Heart right ventricle (tissue), 16 donors: ENCODE measurements at places on chromosomes 16 and 17.

DNA sequence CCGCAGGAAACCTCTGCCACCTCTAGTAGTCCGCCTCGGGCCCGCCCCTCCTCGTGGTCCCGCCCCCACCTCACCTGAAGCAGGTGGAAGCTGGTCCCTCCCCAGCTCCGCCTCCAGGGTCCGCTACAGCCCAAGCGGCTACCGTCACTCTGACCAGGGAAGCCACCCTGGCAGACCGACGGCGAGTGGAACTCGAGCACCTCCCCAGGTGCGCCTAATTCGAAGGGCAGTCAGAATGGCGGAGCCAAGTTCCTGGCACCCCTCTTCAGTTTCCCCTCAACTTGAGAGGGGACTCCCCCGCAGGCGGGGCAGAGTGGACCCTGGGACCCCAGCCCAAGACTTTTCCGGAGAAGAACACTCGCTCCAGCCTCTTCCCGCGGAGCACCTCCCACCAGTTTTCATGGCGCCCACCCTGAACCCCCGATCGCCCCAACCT, 507 bp downstream of the FHOD1 start:
- peaks cover 34% of the 10 kb centered on the region for H3K27me3 ChIP-seq
- DNase-seq, result no peak
- peak overlapping the region; percentile 97 for H3K27ac ChIP-seq
- peaks cover 61% of the 10 kb centered on the region for H3K4me1 ChIP-seq
- no peaks in the 10 kb centered on the region for H3K36me3 ChIP-seq

DNA sequence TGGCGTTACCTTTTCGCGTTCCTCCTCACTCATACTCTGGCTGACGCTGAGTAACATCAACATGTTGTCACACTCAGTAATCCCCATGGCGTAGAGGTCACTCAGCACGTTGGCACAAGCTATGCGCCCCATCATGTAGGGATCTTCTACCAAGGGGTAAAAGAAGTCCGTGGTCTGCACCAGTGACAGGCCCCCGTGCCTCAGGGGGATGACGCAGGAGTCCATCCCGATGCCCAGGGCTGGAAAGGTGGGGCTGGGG, 596 bp downstream of the SEPHS2 start:
- peak overlapping the region; percentile 100 for H3K27ac ChIP-seq
- H3K36me3 ChIP-seq, result peaks cover 10% of the 10 kb centered on the region
- DNase-seq, result no peak
- peaks cover 6% of the 10 kb centered on the region for H3K4me1 ChIP-seq

- H3K4me1 ChIP-seq, result no peaks in the 10 kb centered on the region
- no peaks in the 10 kb centered on the region for H3K36me3 ChIP-seq
- no peak overlapping the region for H3K4me3 ChIP-seq
- no peak overlapping the region for H3K27ac ChIP-seq
Observed at GRCh38 chr17:11742886-11743285, 144.6 kb downstream of the DNAH9 start.

DNA sequence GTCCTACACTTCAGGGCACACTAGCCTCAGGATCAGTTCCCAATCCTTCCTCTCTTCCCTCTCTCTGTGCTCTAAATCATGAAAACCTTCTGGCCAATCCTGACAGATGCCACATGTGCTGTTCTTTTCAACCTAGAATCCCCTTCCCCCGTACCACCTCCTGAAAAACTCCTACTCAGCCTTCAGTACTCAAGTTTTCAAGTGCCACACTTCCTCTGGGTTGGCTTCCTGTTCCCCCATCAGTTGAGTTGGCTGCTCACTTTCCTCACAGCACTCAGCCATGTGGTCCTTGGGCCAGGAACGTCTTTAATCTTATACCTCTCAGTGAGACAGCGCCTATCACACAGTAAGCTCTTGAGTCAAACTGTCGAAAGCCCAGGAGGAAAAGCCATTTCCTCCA, 3.3 kb downstream of the ASPHD1 start:
- no peak overlapping the region for H3K4me3 ChIP-seq
- no peaks in the 10 kb centered on the region for H3K36me3 ChIP-seq
- no peak for DNase-seq
- H3K4me1 ChIP-seq, result peaks cover 13% of the 10 kb centered on the region

- H3K27ac ChIP-seq, result no peak overlapping the region
- no peak overlapping the region for H3K4me3 ChIP-seq
- H3K36me3 ChIP-seq, result no peaks in the 10 kb centered on the region
- peaks cover 9% of the 10 kb centered on the region for H3K27me3 ChIP-seq
Observed at GRCh38 chr17:14827396-14827919, 437.7 kb downstream of the PMP22 start.

DNA sequence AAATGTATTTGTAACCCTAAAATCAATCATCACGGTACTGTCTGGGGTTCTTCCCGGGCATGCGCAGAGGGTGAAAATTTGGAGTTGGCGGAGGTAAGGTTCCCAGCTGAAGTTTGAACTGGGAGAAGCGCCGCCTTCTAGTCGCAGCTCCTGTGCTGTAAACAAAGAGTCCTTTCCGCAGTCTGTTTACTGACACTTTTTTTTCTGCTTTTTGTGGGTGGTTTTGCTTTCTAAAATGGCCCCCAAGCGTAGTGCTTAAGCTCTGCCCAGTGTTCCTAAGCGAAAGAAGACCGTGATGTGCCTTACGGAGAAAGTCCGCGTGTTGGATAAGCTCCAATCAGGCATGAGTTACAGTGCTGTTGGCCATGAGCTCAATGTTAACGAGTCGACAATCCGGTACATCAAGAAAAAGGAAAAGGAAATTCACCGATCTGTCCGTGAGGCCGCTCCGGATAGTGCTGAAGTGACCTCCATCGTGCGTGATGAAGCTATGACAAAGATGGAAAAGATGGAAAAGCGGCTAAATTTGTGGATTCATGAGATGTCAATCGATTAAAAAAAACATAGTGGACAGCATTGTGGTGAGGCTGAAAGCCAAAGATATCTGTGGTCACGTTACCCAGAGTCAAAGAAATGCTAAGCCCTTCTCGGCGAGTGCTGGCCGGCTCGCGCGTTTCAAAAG, 570 bp upstream of the CFDP1 start:
- H3K4me1 ChIP-seq, result peaks cover 30% of the 10 kb centered on the region
- no peaks in the 10 kb centered on the region for H3K36me3 ChIP-seq
- H3K27ac ChIP-seq, result peak overlapping the region; percentile 88
- peak overlapping the region; percentile 87 for H3K4me3 ChIP-seq

DNA sequence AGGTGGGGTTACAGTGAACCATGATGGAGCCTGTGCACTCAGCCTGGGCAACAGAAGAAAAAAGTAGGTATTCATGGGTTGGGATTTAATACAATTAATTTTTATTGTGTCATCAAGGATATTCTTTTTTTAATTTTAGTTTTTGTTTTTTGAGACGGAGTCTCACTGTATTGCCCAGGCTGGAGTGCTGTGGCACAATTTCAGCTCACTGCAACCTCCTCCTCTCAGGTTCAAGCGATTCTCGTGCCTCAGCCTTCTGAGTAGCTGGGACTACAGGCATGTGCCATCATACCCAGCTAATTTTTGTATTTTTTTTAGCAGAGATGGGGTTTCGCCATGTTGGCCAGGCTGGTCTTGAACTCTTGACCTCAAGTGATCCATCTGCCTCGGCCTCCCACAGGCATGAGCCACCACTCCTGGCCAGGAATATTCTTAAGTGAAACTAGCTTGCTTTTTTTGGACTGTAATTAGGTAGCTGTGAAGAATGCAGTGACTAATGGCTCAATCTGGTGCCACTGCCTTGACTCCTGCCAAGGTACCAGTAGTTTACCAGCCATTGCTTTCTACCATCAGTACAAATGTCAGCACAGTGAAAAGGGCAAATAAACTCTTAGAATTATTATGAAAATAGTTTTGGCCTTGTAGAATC, 4.8 kb downstream of the PPM1D start:
- H3K27ac ChIP-seq, result peak overlapping the region; percentile 40
- DNase-seq, result peak; percentile 11
- H3K27me3 ChIP-seq, result no peaks in the 10 kb centered on the region
- H3K36me3 ChIP-seq, result no peaks in the 10 kb centered on the region

- H3K4me3 ChIP-seq, result peak overlapping the region; percentile 87
- H3K27me3 ChIP-seq, result no peaks in the 10 kb centered on the region
- peak; percentile 77 for DNase-seq
- peaks cover 54% of the 10 kb centered on the region for H3K4me1 ChIP-seq
Observed at GRCh38 chr17:63622574-63623390, 565 bp downstream of the MAP3K3 start.

GRCh38 chr16:58532414-58532813, 17.1 kb downstream of the SETD6 start:
- no peak overlapping the region for H3K4me3 ChIP-seq
- no peak for DNase-seq

GRCh38 chr16:85449885-85450245, 163.3 kb upstream of the GSE1 start:
- H3K4me1 ChIP-seq, result peaks cover 12% of the 10 kb centered on the region
- DNase-seq, result no peak
- H3K36me3 ChIP-seq, result no peaks in the 10 kb centered on the region
- H3K27ac ChIP-seq, result no peak overlapping the region
- H3K27me3 ChIP-seq, result no peaks in the 10 kb centered on the region

DNA sequence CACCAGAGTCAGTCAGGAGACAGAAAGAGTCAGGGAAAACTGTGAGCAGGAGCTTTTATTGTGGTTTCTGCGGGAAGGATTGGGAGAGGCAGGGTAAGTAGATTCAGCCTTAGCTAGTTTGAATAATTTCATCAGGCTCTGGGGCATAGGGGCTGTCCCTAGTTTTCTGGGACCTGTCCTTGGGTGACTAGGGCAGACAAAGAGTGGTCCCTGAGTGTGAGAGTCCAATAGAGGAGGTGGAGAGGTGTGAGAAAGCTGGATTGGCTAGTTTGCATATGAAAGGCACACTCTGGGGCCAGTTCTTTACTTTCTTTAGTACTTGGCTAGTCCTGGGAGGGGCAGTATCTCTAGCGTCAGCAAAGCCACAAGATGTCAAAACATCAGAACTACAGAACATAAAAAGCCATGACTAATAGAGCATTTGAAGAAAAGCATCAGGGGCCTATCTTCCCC, 255.6 kb downstream of the HS3ST3A1 start:
- no peaks in the 10 kb centered on the region for H3K36me3 ChIP-seq
- H3K4me3 ChIP-seq, result no peak overlapping the region
- DNase-seq, result no peak

DNA sequence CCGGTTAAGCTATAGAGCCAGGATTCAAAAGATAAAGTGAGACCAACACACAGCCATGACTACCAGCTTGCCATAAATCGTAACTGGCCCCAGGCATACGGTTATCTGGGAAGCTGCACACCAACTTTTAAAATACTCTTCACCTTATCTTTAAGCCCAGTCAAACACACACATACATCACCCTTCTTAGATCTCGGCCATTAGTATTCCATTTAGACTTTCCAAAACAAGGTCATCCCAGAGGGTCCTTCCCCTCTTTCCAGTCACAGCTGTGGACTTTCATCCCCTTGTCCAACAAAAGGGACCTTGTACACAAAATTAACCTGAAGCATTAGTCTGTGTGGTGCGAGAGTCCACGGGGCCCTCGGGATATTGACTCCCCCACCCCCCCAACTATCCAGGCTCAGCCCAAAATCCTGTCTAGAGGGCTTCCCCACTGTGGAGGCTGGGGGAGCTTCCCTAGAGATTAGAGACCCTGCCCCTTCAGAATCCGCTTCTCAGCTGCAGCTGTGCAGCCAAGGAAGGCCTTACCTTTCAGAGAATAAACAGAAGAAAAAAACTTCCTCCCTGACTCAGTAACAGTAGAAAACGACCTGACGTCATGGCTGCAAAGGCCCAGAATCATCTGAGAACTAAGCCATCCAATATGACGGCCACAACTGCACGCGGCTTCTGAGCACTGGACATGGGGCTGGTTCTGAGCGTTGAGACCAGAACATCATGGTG, 9.9 kb downstream of the ZFHX3 start:
- no peaks in the 10 kb centered on the region for H3K36me3 ChIP-seq
- no peak for DNase-seq
- H3K27me3 ChIP-seq, result no peaks in the 10 kb centered on the region
- peaks cover 73% of the 10 kb centered on the region for H3K4me1 ChIP-seq

GRCh38 chr16:11277607-11278337, 1.5 kb upstream of the PRM2 start:
- no peak for DNase-seq
- no peaks in the 10 kb centered on the region for H3K27me3 ChIP-seq
- no peak overlapping the region for H3K27ac ChIP-seq
- H3K4me1 ChIP-seq, result no peaks in the 10 kb centered on the region

DNA sequence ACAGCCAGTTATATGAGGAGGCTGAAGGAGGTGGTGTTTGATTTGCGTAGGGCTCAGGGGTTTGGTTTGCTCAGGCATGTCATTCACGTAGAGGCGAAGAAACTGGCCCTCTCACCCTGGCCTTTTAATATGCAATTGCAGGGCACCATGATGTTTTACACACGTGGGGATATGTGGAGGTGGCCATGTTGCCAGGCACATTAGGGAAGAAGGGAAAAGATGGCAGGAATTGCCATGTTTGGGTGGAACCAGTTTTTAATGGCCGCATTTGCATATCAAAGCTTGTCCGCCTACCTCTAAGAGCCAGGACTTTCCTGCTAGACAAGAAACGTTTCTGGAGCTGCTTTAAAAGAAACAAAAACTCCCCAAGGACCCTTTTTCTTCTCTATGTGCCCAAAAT, 1483.7 kb upstream of the GOT2 start:
- no peak overlapping the region for H3K27ac ChIP-seq
- H3K36me3 ChIP-seq, result no peaks in the 10 kb centered on the region
- H3K27me3 ChIP-seq, result no peaks in the 10 kb centered on the region
- no peaks in the 10 kb centered on the region for H3K4me1 ChIP-seq
- no peak for DNase-seq
- H3K4me3 ChIP-seq, result no peak overlapping the region

- H3K27ac ChIP-seq, result no peak overlapping the region
- no peaks in the 10 kb centered on the region for H3K36me3 ChIP-seq
- no peaks in the 10 kb centered on the region for H3K27me3 ChIP-seq
Observed at GRCh38 chr17:44049294-44050060, 17.0 kb downstream of the LSM12 start.

GRCh38 chr17:2690165-2691068, 21.1 kb downstream of the CLUH start:
- peak overlapping the region; percentile 35 for H3K4me3 ChIP-seq
- H3K36me3 ChIP-seq, result peaks cover 6% of the 10 kb centered on the region
- peak; percentile 24 for DNase-seq
- peaks cover 42% of the 10 kb centered on the region for H3K4me1 ChIP-seq
- no peak overlapping the region for H3K27ac ChIP-seq

- no peaks in the 10 kb centered on the region for H3K36me3 ChIP-seq
- DNase-seq, result no peak
- H3K27me3 ChIP-seq, result no peaks in the 10 kb centered on the region
- H3K4me1 ChIP-seq, result no peaks in the 10 kb centered on the region
Observed at GRCh38 chr17:68662037-68662432, 60.9 kb upstream of the FAM20A start.

- H3K4me3 ChIP-seq, result no peak overlapping the region
- H3K36me3 ChIP-seq, result peaks cover 38% of the 10 kb centered on the region
- no peak for DNase-seq
- peaks cover 46% of the 10 kb centered on the region for H3K4me1 ChIP-seq
- H3K27me3 ChIP-seq, result no peaks in the 10 kb centered on the region
Observed at GRCh38 chr17:17151541-17151940, 54.6 kb downstream of the PLD6 start.
